Stimulated activated effector memory CD8-positive, alpha-beta T cell treated with anti-CD3 and anti-CD28 coated beads, Interleukin-12 subunit alpha, Interleukin-12 subunit beta, amount 100 ng/mL, for 72 hours (primary cell): ENCODE measurements at places on chromosomes 6 and 20.

DNA sequence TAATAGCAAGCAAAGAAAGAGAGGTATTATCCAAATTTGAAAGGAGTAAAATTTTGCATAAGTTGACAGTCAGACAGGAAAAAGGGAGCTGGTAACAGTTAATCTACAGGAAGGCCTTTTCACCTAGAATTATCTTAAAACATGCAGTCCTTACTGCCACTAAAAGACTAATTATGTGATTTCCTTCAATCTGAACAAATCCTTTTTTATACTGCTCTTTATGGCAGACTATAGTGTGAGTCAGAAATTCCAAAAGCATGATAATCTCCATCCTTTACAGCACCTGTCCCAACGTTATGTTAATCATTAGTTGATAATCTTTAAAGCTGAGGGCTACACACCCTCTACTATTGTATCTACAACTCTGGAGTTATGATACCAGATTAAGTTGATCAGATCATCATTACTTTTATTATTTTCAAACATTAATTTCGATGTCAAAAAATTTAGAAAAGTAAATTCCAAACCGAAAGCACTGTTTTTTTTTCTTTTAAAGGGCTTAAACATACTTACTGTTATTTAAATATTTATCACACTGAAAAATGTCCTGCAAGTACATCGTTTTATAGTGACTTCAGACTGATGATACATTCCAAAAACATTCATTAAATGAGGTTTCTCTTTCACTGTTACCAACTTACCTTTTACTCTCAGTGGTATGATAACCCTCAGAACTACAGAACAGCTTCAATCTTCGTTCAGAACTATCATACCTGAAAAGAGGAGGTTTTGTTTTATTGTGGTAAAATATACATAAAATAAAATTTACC lies 33.2 kb upstream of the AKAP7 start:
- DNase-seq: no peak

- no peak for DNase-seq
Observed at GRCh38 chr6:10522929-10523573, 1.9 kb downstream of the GCNT2 start.

DNA sequence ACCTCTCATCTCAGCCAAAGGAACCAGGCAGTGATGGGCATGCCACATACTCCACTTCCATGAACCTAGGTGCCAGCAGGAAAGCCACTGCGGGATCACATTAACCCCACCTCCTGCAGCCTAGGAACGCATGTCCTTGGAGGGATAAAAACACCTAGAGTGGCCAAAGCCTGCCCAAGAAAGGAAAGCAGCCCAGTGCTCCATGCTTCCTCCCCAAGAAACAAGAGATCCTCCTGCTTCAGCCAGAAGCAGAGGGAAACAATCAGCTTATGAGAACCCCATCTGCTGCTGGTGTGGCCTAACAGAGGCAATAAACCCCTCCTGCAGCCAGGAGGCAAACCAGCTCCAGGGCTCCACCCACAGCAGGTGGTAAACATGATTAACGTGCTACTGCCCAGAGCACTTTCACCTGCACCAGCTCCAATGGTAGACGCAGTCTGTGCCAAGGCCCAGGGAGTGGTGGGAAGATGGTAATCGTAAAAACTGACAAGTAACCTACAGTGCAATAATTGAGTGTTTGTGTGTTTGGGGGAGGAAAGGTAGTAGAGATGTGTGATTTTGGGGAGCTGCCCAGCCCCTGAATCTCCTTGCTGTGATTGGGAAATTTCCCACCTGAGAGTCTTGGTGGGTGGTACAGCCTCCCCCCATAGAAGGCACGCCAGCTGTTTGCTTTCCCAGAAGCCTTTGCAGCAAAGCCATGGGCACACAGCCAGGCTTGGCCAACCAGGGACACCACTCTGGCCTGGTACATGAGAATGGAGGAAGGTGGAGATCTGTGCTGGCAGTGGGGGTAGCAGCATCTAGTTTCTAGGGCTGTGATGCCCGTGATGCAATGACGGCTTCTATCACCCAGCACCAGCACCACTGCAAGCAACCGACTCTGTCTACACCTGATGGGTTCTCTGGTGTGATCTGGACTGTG lies 50.6 kb upstream of the TBC1D7 start:
- no peak for DNase-seq

DNA sequence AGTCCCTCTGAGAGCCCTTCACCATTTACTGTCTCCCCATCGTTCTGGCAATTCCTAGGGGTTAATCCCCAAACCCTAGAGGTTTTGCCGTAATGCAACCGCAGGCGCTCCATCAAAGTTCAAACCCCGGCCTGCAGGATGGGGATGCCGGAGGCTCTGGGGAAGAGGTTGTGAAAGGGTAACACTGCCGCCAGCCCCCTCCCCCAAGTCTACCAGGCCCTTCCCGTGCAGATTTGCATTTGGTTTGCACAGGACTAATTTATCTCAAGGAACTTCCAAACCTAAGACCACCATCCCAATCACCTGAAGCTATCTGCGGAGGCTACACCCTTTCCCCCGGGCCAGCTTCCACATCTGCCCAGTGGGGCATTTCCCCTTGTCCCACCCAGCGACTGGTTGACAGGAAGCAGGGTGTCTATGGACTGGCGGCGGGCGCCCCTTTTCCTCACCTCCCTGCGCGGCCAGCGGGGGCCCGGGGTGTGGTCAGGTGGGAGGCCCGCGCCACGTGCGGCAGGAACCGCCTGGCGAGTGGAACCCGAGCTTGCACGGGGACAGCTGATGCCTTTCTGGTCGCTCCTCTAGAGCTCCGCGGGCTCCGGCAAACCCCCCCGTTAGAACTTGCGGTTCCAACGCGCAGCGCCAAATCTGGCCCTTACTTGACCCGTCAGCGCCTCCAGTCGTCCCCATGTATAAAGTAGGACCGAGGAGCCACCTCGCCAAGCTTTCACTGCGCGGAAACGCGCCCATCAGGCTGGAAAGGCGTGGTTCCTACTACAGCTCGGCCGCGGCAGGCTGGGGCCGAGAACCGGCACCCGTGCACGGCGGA lies 9.4 kb upstream of the SLC4A11 start:
- peak; percentile 62 for DNase-seq

- DNase-seq: no peak
Observed at GRCh38 chr6:24445704-24446103, 43.0 kb downstream of the MRS2 start.

- no peak for DNase-seq
Observed at GRCh38 chr6:4017058-4017739, 61.7 kb downstream of the FAM217A start.

- DNase-seq: no peak
Observed at GRCh38 chr6:7528565-7528964, 12.9 kb upstream of the DSP start.

GRCh38 chr6:20182926-20183521 lies 29.2 kb downstream of the MBOAT1 start:
- no peak for DNase-seq

DNA sequence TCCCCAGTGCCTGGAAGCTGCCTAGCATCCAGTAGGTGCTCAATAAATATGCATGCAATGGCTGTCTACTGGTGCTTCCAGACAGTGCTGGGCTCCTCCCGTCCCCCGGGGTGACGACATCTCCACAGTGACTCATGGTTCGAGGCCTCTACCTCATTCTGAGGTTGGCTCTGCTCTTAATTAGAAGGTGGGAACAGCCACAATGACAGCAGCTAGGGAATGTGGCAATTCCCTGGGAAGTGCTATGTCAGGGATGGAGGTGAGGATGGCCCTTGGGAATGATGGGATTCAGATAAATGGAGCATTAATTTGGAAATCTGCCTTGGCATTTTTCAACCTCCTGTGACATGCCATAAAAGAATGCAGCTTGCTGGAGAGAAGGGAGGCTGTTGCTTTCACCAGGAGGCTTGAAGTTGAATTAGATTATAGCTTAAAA lies 43.5 kb upstream of the NFATC2 start:
- DNase-seq: no peak

DNA sequence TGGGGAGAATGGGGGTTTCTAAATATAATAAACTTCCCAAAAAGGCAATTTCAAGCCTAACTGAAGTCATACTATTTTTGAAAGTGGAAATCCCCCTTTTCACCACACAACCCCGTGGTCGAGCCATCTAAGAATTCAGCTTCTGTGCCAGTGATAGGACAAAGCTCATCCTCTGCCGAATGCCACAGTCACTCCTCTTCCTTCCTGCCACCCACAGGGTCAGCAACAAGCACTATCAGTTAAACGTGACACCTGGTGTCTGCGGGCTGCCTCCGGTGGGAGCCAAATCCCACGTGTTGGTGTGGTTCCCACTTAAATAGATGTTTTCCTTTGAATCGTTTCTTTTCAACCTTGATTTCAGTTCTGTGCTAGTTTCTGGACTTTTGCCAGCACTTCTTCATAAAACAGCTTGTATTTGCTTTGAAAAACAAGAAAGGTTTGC lies 60.7 kb downstream of the TNFAIP3 start:
- DNase-seq: peak; percentile 87

- no peak for DNase-seq
Observed at GRCh38 chr6:155402656-155403304, 52.9 kb downstream of the NOX3 start.

DNA sequence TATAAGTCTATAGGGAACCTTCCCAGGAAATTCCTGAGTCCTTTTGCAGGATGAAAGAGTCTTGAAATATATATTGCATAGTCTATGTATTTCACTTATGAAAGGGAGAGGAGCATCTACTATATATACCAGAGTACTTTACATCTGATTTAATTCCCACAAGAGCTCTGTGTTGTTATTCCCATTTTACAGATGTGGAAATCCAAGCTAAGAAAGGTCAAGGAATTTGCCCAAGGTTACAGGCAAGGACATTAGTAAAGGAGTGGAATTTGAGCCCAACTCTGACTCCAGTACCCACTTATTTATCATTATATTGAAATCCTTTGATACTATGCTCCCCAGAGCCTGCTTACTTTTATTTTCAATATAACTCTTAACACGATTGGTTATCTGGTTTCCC lies 2.6 kb downstream of the SESN1 start:
- DNase-seq: no peak

DNA sequence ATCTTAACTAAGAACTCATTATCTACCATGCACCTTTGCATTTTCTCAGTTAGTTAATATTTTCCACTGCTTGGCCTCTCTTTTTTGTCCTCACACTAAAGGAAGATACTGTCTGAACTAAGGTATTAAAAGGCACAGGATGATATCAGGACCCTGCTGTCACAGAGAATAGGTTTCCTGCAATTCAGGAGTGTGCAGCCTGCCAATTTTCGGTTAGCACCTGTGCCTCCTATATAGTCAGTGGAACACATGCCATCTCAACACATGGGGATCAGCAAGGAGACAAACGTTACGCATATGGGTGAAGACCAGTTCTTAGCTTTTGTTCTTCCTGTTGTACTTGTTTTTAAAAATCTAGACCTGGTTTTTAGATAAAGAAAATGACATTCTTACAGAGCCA lies 71.0 kb downstream of the FUT9 start:
- DNase-seq: no peak

GRCh38 chr6:127939442-127940066 lies 38.7 kb upstream of the THEMIS start:
- DNase-seq: no peak

- no peak for DNase-seq
Observed at GRCh38 chr6:110421749-110422443, 6.5 kb upstream of the DDO start.

DNA sequence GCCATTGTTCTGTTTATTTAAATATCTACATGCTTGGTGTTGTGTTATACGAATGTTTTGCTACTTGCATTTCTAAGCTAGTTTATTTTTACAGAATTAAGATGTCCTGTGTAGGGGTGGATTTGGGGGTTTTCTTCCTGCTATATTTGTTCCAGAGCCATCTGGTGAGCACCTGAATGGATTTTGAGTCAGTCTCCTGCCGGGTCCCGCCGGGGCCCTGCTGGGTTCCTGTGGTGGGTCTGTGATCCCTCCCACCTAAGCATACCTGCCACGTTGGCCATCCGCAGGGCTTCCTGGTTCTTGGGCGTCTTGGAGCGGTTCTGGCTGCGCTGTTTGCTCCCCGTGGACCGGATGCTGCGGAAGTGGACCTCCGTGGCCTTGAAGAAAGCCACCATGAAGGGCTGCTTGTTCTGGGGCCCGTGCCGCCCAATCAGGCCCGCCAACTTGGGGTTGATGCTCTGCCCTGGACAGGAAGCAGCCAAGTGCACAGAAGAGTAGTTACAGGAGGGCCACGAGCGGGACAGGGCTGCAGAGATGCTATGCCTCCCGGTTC lies 82.9 kb downstream of the BMP7 start:
- DNase-seq: no peak

DNA sequence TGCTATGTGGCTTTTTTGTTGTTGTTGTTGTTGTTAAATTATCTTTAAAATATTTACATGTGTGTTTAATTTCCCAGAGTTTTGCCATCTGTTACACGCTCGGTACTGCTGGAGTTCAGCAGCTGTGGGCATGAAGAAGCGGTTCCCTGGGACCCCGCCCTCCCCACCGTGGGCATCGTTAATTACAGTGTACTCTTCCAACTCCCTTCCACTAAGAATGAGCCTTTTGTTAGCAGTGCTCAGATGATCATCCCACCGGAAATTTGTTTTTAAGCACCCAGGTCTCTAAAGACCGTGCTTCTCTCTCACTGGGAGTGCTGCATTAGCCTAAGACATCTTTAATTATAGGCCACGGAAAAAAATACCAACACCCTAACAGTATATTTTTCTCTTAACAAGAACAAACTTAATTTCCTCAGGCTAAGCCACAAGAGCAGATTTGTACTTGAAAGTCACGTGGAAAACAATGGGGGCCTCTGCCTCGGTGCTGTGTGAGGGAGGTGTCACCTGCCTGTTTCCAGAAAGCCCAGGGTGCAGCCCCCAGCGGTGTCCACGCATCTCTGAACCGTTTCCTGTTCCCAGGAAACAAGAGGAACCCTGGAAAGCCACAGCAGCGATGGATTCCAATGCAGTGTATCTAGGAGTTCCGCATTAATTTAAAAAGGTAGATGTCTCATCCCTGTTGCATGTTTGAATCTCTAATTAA lies 113.3 kb upstream of the FRMD1 start:
- no peak for DNase-seq

GRCh38 chr20:13788167-13788834 lies 3.5 kb downstream of the NDUFAF5 start:
- DNase-seq: no peak

GRCh38 chr20:57582432-57583288 lies 21.8 kb downstream of the PCK1 start:
- no peak for DNase-seq

DNA sequence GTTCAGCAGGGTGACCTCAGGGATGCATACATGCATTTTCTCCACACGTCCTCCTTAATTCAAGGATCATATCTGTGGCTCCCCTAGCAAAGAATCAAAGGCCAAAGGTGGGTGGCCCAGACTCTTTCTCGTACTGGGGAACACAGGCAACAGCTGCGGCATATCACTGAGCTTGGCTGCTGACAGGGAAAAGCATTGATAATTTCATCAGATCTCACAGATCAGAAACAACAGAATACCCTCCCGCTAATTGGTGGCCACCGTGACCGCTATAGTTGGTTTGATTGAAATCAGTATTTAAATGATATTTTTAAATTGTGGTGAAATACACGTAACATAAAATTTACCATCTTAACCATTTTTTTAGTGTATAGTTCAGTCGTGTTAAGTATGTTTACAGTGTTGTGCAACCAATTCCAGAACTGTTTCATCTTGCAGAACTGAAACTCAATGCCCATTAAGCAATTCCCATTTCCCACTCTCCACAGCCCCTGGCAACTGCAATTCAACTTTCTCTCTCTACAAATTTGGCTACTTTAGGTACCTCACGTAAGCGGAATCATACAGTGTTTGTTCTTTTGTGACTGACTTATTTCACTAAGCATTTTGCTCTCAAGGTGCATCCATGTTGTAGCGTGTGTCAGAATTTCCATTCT lies 74.7 kb upstream of the TMEM170B start:
- no peak for DNase-seq
